Stimulated activated CD8-positive, alpha-beta memory T cell treated with anti-CD3 and anti-CD28 coated beads, Interleukin-4, amount 100 ng/mL, for 1 hour (primary cell): ENCODE measurements at places on chromosomes 4 and X.

DNA sequence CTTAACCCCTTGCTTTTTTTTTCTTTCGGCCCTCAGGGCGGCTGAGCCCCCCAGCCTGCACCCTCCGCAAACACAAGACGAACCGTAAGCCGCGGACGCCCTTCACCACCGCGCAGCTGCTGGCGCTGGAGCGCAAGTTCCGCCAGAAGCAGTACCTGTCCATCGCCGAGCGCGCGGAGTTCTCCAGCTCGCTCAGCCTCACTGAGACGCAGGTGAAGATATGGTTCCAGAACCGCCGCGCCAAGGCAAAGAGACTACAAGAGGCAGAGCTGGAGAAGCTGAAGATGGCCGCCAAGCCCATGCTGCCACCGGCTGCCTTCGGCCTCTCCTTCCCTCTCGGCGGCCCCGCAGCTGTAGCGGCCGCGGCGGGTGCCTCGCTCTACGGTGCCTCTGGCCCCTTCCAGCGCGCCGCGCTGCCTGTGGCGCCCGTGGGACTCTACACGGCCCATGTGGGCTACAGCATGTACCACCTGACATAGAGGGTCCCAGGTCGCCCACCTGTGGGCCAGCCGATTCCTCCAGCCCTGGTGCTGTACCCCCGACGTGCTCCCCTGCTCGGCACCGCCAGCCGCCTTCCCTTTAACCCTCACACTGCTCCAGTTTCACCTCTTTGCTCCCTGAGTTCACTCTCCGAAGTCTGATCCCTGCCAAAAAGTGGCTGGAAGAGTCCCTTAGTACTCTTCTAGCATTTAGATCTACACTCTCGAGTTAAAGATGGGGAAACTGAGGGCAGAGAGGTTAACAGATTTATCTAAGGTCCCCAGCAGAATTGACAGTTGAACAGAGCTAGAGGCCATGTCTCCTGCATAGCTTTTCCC, 3.4 kb downstream of the MSX1 start:
- DNase-seq: no peak

GRCh38 chr4:67288964-67289363, 256.3 kb downstream of the CENPC start:
- no peak for DNase-seq

GRCh38 chrX:1778817-1779216, 164.0 kb downstream of the ASMT start:
- DNase-seq: no peak

- no peak for DNase-seq
These were observed 72.0 kb downstream of the TMEM144 start for GRCh38 chr4:158282252-158282651.

DNA sequence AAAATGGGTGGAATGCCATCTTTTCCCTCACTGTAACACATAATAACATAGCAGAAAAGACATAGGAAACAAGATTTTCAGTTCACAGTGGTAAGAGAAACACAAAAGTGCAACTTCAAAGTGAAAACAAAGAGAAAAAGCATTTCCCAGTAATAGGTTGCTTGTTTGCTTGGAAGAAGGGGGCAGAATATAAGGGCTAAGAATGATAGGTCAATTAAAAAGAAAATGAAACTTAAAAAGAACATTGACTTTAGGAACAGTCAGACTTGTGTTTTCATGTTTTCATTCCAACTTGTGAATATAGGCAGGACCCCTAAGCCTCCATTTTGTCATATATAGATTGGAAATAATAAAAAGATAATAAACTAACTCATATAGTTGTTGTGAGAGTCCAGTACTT, 168.2 kb upstream of the PPP3CA start:
- no peak for DNase-seq

DNA sequence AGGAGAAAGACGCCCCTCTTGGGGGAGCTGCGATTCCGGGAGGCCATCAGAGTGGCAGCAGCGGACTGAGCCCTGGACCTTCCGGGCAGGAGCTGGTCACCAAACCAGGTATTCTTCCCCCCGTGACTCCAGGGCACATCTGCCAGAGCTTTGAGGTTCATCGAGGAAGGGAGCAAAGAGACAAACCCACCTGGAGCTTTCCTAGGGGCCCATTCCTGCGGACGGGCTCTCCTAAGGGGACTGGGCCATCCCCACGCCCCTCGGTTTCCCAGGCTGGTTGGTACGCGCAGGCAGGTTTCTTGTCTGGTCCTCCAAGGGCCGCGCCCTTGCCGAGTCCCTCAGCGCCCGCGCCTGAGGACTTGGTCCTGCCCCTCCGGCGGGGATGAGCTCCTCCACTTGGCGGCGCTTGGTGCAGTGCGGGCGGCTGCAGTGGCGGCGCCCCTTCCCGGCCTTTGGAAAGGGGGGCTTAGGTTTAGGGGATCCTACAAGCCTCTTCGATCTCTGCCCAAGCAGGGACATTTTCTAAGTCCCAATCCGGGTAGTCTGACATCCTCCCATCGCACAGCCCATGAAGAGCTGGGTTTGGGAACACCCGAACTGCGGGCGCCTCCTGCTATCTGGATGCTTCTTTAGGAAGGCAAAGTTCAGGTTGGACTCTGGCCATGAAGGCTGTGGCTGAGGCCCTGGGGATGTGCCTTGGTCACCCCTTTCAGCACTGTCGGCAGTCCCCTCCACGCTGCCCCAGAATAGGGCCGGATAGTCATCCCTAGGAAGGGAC, 538 bp downstream of the STBD1 start:
- no peak for DNase-seq

GRCh38 chrX:136196691-136197155, 49.4 kb downstream of the FHL1 start:
- no peak for DNase-seq

GRCh38 chr4:165129924-165130323, 17.3 kb upstream of the TMEM192 start:
- no peak for DNase-seq
